DMS53 (cell line): ENCODE measurements at places on chromosomes 5 and 9.

DNA sequence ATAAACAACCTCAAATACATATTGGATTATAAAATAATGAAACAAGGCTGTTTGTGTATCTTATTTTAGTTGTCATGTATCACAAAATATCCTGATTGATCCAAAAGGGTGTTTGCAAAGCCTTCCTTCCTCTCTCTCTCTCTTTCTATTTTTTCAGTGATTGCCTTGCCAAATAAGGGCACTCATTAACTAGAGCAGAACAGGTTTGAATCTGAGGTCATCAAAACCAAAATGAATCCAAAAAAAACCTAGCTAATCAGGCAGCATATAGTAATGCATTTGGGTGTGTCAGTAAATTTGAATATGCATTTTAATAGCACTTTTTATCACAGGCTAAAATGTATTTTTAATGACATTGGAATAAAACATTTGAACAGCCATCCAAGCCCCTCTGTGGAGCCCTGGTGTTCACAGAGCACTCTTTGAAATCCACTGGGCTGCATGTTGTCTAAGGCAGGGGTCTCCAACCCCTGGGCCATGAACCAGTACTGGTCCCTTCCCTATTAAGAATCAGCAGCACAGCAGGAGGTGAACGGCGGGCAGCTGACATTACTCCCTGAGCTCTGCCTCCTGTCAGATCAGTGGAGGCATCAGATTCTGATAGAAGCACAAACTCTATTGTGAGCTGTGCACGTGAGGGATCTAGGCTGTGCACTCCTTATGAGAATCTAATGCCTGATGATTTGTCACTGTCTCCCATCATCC, 171.8 kb upstream of the RAI14 start:
- DNase-seq, result peak; percentile 62

DNA sequence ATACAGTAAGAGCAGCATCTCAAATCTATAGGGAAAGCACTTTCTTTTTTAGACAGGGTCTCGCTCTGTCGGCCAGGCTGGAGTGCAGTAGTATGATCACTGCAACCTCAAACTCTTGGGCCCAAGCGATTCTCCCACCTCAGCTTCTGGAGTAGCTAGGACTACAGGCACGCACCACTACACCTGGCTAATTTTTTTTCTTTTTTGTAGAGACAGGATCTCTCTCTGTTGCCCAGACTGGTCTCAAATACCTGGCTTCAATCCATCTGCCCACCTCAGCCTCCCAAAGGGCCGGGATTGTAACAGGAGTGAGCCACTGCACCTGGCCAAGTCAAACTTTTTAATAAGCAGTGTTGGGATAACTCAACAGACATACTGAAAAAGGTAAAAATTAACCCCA, 107.6 kb downstream of the SIL1 start:
- DNase-seq, result no peak

DNA sequence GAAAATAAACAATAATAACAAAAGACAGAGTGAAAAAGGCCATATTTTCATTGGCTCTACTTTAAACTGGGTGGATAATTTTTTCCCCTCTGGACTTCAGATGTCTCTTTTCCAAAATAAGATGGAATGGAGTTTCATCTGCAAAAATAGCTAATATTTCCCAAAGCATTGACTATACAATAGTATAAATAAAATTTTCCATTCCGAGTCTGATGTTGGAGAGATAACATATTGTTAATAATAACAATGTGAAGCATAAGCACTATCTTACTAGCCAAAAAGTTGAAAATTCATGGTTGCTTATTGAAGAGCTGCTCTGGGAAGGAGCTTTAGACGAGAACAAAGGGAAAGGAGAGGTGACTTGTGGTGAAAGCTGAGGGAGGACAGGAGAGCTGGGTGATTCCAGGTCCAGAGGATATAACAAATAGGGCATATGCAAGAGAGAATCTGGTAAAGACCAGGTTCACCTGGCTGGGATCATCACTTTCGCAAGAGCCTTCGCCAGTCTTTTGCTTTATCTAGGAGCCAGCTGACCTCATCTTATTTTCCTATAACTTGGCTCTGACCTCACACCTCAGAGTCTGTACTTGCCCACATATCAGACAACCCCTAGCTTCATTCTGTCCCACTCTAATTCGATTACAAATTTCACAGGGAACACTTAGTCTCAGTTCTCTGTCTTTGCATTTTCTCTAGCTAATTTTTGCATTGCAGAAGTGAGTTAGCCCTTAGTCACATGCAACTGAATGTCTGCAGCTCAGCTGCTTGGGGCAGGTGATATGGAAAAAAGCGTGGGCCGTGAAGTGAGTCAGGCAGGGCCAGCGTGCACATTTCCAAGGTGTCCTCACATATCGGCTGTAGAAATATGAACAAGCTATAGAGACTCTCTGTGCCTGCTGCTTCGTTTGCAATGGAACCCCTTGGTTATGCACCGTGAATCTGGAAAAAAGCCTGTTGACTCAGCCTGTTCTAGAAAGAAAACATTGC, 7.6 kb upstream of the ZNF474 start:
- DNase-seq, result peak; percentile 58

DNA sequence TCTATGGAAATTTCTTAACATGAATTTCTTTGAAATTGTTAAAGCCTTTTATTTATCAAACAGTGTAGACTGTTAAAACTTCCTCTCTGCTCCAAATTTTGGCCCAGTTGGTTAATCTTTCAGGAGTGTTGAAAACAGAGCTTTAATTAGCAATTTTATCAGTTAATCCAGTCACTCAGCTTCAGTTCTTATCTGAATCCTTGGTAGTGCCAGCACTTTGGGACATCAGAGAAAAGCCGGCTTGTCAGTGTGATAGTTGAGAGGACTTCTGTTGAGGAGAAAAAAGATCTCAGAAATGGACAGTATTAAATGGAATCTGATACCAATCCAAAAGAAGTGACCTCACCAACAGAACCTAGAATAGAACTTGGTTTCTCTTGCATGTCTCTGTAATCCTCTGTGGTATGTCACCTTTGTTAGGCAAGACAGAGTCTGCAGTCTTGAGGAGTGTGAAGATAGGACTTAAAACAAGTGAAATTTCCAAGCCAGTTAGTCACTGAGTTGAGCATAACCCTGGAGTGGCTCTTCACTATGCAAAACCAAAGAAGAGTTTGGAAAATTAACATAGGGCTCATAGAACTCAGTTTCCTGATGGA, 251.8 kb downstream of the NNT start:
- no peak for DNase-seq
